Iris pigment epithelial cell (primary cell): ENCODE measurements at places on chromosomes 2 and 18.

GRCh38 chr18:62335494-62335893 is 10.4 kb downstream of the TNFRSF11A start:
- DNase-seq, result no peak

DNA sequence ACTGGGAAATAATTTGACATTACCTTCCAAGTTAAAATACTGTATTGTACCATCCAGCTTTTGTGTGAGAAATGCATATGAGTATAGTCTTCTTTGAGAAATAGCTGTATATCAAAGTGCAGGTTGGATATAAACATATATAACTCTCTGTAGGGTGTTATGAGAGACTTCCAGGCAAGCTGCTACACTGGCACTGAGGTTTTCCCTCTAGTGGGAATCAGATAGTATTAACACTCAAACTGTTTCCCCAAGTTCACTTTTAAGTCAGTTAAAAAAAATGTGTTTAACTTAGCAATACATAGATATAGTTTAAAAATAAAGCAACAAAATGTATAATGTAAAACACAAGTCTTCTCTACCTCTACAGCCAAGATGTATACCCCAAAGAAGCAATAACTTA is 368.4 kb upstream of the SLC8A1 start:
- DNase-seq, result no peak

DNA sequence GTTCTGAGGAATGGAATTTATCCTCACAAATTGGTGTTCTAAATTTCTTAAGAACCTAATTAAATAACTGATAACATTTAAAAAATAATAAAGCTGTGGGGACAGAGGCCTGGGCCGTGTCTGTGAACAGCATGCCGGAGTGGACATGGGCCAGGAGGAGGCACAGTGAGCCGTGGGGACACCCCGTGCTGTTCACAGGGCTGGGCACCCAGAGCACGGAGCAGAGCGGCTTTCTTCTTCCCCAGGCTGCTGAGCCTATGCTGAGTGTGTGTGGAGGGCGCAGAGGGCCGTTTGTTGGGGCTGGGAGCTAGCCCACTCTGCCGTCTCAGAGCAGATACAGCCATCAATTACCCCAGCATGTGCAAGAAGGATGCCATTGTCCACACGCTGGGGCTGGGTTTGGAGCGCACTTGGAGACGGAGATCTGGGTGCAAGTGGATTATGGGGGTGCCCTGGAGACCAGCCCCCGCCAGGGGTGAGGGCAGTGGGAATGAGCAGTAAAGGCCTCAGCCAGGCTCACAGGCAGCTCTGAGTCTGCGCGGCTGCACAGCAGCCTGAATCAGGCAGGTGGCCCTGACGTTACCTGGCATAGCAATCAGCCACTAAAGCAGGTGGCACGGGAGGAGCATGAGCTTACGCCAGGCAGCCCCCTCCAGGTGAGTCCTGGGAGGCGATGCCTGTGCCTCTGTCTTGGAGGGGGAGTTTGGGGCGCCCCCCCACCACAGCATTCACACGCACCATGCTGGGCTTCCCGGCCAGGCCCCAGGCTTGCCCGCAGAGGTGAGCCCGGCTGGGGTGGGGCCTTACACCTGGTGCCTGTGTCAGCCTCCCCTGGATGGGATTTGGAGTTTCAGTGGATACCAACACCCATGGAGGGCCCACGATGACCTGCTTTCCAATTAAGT is 52.1 kb upstream of the SLC66A3 start:
- DNase-seq, result no peak

GRCh38 chr2:236083934-236084333 is 84.3 kb downstream of the GBX2 start:
- no peak for DNase-seq

GRCh38 chr2:60446413-60447267 is 106.8 kb downstream of the BCL11A start:
- no peak for DNase-seq

GRCh38 chr2:178895872-178896271 is 88.6 kb upstream of the TTN start:
- no peak for DNase-seq

GRCh38 chr2:176686328-176686727 is 417.1 kb downstream of the MTX2 start:
- DNase-seq, result no peak

- DNase-seq, result no peak
Measured at GRCh38 chr2:44774826-44775492, 166.5 kb upstream of the SIX3 start.

GRCh38 chr18:70464343-70465114 is 175.7 kb downstream of the SOCS6 start:
- DNase-seq, result peak; percentile 65

GRCh38 chr2:32189011-32189410 is 23.3 kb downstream of the SLC30A6 start:
- no peak for DNase-seq

GRCh38 chr18:9209279-9209678 is 72.7 kb downstream of the ANKRD12 start:
- DNase-seq, result peak; percentile 61

DNA sequence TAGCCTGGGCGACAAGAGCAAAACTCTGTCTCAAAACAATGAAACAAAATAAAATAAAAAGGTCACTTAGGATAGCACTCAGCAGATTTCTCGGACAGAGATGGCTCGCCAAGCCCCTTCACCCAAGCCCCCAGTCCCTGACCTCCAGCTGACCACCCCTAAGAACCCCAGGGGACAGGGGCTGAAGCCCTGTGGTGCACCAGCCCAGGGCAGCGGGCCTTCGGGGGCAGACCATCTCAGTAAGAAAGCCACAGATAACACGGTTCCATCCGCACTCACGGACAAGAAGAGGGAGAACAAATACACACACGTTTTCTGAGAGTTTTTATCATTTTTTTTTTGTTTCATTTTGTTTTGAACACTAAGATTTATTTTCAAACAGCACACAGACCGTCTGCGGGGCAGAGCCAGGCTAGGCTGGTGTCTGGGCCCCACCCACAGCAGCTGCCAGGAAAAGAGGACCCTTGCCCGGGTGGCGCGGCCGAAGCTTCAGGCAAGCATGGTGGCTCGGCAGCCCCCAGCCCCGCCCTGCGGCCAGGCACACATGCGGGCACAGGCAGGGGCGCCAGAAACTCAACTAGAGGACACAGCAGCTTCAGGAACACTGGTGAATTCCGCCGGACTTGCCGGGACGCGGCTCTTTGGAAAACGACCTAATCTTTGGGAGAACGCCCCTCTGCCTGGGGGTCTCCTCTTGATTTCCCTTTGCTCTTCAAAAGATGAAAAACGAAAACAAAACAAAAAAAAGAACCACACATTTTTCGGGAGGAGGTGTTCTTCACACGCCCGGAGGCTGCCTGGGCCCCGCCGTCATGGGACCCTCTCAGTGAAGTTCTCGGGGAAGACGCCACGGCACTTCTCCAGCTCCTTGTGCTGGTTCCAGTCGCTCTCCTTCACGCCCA is 59.0 kb downstream of the BIN1 start:
- DNase-seq, result no peak

GRCh38 chr2:109347626-109348025 is 218.6 kb downstream of the SH3RF3 start:
- DNase-seq, result no peak

DNA sequence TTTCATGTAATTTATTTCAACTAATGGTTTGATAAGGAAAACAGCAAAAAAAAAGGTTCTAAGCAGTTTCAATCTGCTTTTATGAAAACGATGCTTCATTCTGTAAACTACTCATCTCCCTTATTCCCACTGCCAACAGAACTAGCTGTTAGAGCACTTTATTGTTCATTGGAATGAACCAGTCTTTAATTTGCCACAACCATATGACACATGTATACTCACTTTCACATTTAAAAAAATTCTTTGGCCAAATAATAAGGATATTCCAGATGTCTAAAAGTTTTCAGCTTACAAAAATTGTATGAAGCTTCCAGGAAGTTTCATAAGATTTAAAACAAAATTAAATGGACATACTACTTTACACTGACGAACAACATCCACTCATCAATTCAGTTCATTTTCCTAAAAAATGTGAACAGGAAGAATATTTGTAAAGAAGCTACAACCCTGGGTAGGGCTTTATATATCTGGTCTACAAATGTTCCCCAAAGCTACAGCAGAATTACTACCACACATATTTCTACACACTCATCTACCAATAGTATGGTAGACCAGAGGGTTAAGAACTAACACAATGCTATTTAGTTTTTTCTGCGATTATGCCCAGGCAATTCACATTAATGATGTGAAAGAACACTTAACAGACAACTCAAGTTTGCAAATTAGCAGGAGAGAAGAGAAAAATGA is 37.7 kb downstream of the ZNF521 start:
- no peak for DNase-seq
